ENCODE measurements at places on chromosomes 3 and 15.

DNA sequence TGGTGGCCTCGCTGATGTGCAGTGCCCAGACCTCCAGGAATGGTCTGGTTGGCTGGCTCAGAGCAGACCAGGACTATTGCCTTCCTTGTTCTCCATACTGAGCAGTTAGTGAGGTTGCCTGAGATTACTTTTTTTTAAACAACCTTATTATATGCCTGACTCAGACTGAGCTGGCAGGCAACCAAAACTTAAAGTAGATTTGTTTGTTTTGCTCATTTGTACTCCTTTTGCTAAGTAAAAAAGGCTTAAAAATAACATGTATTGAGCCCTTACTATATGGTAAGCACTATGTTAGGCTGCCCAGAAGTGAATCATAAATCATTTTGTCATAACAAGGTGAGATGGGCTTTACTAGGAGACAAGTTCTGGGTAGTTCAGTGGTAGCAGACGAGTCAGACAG lies 92.4 kb downstream of the GHSR start:
- DNase-seq = no peak

GRCh38 chr3:10193692-10194327 lies 29.1 kb downstream of the IRAK2 start:
- no peak for DNase-seq

DNA sequence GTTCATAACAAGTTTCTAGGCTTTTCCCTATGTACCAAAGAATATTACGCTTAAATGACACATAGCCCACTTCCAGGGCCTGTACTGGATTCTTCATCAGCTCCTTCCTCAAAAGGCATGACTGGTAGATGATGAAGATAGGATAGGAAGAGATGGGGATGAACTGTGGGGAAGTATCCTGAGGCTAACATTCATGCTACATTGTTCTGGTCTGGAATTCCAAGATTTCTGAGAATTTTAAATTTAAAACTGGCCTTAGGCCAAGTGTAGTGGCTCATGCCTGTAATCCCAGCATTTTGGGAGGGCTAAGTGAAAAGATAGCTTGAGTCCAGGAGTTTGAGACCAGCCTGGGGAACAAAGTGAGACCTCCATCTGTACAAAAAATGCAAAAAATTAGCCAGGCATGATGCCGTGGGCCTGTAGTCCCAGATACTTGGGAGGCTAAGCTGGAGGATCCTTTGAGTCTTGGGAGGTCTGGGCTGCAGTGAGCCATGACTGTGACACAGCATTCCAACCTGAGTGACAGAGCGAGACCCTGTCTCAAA lies 160.1 kb upstream of the PLAAT1 start:
- DNase-seq = no peak

DNA sequence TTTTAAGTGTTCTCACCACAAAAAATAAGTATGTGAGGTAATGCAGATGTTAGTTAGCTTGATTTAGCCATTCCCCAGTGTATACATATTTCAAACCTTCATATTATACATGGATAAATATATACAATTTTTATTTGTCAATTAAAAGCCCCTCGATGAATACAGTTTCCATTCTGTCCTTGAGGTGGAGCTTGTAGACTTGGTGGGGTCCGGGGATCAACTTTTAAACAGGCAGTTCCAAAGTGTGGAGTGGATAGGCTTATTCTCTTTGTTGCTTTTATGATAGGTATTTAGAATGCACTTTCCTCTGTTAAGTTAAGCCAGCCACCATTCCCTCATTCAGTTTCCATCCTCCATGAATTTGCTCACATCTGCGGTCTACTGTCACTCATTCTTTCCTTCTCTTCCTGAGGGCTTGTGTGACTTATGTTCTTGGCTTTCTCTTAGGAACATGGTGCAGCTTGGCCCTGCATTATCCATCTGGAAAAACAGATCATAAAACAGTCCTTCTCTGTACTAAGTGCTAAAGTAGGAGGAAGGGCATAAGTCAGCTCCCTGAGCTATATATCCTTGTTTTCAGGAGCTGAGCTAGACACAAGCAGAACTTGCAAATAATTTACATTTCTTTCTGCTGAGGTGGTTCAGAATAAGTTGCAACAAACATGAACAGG lies 149.1 kb downstream of the NFKBIZ start:
- no peak for DNase-seq

- no peak for DNase-seq
These were observed 165.0 kb downstream of the ABHD5 start for GRCh38 chr3:43855674-43856299.

DNA sequence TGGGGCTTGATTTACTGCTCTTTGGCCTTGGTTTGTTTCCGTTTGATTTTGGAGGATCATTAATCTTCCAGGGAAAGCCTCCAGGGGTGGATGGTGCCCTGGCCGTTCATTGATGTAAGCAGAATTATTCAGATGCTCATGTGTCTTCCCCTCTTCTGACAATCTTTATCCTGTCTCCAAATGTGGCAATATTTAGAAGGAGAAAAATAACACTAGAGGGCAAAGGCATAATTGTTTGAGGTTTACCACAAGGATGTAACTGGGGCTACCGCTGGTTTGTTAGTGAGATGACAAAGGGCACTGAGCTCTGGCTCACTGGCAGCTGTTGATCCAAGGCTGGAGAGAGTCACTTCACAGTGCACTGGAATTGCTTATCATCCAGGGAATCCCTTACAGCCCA lies 18.2 kb upstream of the PLCL2 start:
- DNase-seq = no peak

GRCh38 chr3:188331166-188331565 lies 177.2 kb downstream of the LPP start:
- DNase-seq = no peak

Data from NCI-H1417 treated with DMSO at 0.1 percent for 48 hours (cell line).